PC-9 (cell line): ENCODE measurements at places on chromosomes 1 and 21. TPM values are rescaled to one million over a fixed set of nuclear protein-coding genes. Genes with fewer than 3 reads are reported as not detected.

The UBL4B gene
- 0.24 and 0.28 TPM in 2 replicates for total RNA-seq

The CDK11B gene
- 21.2 and 22.5 TPM in 2 replicates for total RNA-seq

The TNNI3K gene
- 1.4 TPM in 1 of 2 replicates, not detected in the other for total RNA-seq

The ATF3 gene
- 10.2 and 10.8 TPM in 2 replicates for total RNA-seq

The TRAF3IP3 gene
- not detected in 2 replicates for total RNA-seq

The LMNA gene
- 569 and 580 TPM in 2 replicates for total RNA-seq

The RBP7 gene
- total RNA-seq: 0.61 and 1.8 TPM in 2 replicates

The DENND2D gene
- total RNA-seq: 37.2 and 44.9 TPM in 2 replicates

The COL9A2 gene
- 9.3 and 13.5 TPM in 2 replicates for total RNA-seq

The CTSK gene
- 4.7 and 4.9 TPM in 2 replicates for total RNA-seq

The RNF186 gene
- not detected in 2 replicates for total RNA-seq

DNA sequence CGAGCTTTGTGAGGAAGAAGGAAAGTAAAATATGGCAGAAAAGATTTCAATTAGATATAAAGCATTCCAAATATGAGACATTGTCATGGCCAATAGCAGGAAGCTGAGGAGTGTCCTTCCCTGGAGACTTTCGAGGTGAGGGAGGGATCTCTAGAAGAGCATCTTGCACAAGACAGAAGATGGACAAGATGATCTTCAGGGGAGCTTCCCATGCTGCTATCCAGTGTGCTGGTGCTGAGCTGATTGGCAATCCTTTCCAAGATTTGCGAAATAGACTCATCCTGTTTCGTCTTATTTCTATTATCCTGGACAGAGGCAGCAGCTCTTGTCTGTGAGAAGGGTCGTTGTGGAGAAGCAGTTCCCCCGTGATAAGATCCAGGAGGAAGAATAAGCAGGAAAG, 342.0 kb upstream of the CAMK1G start:
- no peak for DNase-seq

GRCh38 chr1:29849038-29849750, 612.9 kb downstream of the PTPRU start:
- peak; percentile 40 for DNase-seq

DNA sequence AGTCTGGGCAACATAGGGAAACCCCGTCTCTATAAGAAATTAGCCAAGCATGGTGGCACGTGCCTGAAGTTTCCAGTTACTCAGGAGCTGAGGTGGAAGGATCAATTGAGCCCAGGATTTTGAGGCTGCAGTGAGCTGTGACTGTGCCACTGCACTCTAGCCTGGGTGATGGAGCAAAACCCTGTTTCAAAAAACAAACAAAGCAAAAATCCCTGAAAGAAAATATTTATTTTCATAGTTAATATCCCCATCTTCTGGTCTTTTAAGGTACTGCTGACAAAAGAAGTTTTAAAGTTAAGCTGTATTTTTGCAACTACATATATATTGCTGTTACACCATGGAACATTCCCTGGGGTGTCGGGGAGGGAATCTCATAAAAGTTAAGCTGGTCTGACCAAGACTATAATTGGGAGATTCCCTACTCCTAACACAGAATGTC, 26.0 kb downstream of the VAMP4 start:
- DNase-seq: no peak

- no peak for DNase-seq
Measured at GRCh38 chr1:6445062-6445763, 20.6 kb downstream of the ESPN start.

DNA sequence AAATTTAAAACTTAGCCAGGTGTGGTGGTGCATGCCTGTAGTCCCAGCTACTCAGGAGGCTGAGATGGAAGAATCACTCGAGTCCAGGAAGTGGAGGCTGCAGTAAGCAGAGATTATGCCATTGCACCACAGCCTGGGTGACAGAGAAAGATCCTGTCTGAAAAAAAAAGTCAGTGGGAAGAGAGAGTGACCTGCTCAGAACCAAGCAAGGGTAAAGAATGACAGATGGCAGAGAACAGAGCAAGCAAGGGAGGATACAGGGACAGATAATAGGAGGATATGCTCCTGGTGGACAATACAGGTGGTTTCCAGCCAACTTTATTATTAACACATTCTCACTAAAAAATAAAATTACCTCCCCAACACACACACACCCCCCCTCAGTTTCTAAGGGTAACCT, 4.6 kb upstream of the TMEM51 start:
- no peak for DNase-seq

GRCh38 chr1:169680377-169681019, 30.9 kb downstream of the SELL start:
- peak; percentile 37 for DNase-seq

- no peak for DNase-seq
Measured at GRCh38 chr21:30710499-30710898, 8.1 kb downstream of the KRTAP21-3 start.

DNA sequence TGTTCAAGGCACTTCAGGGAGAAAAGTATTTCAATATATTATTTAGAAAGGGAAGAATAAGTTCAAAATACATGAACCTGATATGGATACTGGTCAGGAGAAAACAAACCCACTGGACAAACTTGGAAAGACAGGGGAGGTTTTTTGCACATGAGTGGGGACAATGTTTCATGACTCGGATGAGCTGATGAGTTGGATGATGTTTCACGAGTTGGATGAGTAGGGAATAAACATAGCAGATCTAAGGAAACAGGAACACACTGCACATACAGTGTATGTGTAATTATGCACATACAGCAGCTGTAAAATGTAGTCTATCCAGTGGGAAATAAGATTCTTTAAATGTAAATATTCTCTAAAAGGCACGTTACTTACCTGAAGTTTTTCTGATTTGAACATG, 682.9 kb upstream of the ADAMTS5 start:
- DNase-seq: no peak

- DNase-seq: no peak
Measured at GRCh38 chr1:196488579-196488978, 119.7 kb downstream of the KCNT2 start.

GRCh38 chr1:23624440-23624839, 65.1 kb upstream of the ID3 start:
- no peak for DNase-seq

- no peak for DNase-seq
Measured at GRCh38 chr1:3907031-3907534, 7.0 kb upstream of the C1orf174 start.

DNA sequence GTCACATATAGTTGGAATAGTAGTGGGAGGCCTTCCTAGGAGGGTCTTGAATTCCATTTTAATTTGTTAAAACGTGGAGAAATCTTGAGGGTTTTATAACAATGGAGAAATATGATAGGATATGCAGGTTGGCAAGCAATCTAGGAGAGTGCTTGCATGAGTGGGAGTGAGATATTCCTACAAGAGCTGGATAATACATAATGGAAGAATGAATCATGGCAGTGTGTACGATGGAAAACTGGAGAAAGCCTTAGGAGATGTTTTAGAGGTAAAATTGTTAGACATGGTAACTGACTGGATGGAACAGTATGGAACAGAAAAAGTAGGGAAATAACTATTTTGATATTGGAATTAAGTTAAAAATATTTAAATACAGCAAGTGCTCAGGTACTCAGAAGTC, 352.4 kb downstream of the PTBP2 start:
- no peak for DNase-seq

DNA sequence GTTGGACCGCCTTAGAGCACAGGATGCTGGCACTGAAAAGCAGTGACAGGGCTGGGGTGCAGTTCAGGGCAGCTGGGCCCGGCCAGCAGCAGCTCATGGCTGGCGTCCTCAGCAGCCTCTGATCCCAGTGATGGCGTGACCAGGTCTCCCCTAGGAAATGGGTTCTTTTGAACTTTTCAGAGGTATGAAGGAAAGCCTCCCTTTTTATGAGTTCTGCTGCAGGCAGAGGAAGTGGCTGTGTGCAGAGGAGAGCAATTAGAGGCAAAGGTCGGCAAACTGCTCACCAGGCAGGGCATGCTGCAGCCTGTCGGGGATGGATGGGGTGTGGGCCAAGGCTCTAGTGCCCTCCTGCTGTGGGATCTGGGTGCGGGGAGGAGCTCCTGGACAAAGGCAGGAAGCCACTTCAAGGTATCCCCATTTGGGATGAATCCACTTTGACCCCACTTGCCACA, 45.6 kb upstream of the RAB4A start:
- no peak for DNase-seq

- DNase-seq: no peak
Measured at GRCh38 chr1:12339811-12340543, 110.1 kb downstream of the VPS13D start.

DNA sequence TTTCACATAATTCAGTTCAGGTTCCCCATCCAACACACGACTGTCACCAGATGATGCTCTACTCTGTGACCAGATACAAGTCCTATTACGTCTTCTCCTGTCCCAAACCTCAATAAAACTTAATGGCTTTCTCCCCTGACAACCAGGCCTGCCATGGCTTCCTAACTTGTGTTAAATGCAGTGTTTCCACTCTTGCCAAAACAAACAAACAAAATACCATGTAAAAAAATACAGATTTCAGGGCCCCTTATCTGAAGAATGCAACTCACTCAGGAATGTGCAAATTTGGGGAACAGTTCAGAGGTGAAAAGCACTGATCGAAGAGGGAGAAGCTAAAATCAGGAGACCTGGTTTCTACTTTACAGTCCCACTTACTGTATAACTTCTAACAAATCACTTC, 863 bp upstream of the NUF2 start:
- DNase-seq: no peak

GRCh38 chr1:187928696-187929095, 1099.9 kb downstream of the PLA2G4A start:
- no peak for DNase-seq

- peak; percentile 66 for DNase-seq
Measured at GRCh38 chr1:211476200-211476849, 15.6 kb downstream of the RD3 start.

DNA sequence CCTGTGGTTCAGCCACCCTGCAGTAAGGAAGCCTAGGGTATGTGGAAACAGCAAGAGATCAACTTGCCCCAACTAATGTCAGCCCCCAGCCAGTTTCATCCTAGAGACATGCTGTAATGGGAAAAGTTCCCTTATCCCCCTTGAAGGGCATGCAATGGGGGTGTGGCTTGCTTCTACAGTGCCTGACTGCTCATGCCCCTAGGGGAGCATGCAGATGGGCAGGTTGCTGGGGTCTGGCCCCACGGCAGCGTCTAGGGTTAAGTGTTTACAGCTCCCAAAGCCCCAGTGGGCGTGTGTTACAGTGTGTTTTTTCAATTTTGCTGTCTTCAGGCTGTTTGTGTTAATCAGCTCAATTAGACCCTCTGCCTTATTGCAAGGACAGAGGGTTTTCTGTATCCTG, 1105.9 kb downstream of the AMY1C start:
- no peak for DNase-seq

DNA sequence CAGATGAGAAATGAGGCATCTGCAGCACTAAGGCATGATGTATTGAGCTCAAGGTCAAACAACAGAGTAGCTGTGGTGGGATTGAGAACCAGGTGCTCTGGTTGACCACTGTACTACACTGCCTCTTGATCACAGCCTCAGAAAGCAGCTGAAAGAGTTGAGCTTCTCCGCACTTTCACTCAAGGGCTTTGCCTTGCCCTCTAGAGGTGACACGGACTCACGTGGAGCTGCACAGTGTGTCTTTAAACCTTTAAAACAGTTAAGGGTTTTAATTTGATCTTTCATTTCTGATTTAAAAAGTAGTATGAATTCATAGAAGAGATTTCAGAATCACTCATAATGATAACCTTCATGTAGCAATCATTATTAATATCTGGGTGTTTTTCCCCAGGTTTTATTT, 132.5 kb downstream of the RWDD3 start:
- DNase-seq: no peak

- DNase-seq: no peak
Measured at GRCh38 chr1:207822124-207822601, 70.3 kb downstream of the CD46 start.

DNA sequence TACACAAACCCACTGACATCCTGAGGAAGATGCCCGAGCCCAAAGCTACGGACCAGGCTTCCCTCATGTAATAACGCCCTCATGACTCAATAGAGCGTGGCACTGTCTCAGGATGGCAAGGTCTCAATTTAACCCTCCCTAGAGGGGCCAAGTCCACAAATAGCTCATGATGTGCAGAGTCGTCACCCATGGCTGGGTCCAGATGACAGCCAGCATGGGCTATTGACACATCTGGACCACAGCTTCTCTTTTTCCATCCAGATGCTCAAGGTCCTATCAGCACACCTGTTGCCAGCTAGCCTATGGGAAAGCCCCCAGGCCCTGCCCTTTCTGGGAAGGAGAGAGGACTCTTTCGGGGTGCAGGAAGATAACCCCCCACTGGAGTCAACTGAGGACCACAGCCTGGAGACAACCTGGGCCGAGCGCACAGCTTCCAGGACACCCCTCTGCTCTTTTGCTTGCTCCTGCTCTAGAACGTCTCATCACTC, 2.8 kb downstream of the LAPTM5 start:
- no peak for DNase-seq

- no peak for DNase-seq
Measured at GRCh38 chr1:182041615-182042014, 19.9 kb downstream of the ZNF648 start.

GRCh38 chr1:234315091-234315541, 58.1 kb upstream of the COA6 start:
- peak; percentile 11 for DNase-seq

- DNase-seq: no peak
Measured at GRCh38 chr1:168653567-168653966, 75.4 kb downstream of the DPT start.

DNA sequence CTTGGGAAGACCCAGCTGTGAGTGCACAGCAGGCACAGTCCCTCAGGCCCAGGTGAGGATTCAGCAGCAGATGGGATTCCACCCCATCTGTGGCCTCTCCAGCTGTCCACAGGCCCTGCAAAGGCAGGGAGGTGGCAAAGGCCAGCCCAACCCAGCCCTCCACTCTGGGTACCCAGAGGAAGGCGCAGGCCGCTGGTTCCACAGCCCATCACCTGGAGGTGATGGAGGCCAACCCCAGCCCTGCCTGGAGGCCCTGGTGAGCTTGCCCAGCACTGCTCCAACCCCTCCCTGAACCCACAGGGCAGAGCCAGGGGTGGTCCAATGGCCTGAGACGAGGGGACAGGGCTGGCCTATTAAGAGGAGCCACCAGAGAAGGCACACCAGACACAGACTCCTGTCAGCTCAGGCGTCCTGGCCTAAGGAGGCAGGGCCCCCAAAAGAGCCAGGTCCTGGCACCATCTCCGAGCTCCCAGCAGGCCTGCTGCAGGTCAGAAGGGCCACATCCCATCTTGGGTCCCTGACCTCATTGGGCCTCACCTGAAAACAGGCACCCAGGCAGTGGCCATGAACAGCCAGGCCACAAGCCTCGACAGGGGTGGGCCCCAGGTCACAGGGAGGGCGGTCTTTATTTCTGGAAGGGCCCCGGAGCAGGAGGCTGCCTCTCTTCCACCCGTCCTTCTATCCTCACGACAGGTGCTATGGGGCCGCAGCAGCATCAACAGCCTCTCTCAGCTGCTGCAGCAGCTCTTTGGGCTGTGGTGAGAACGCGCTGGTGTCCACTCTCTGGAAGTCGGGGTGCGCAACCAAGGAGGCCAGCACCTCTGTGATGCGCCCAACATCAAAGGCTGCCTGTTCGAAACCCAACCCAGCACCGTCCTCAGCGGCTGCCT, 3.2 kb downstream of the JMJD4 start:
- no peak for DNase-seq

- DNase-seq: no peak
Measured at GRCh38 chr1:45721207-45721606, 29.2 kb downstream of the IPP start.
